ENCODE measurements at places on chromosomes 2 and 18.

DNA sequence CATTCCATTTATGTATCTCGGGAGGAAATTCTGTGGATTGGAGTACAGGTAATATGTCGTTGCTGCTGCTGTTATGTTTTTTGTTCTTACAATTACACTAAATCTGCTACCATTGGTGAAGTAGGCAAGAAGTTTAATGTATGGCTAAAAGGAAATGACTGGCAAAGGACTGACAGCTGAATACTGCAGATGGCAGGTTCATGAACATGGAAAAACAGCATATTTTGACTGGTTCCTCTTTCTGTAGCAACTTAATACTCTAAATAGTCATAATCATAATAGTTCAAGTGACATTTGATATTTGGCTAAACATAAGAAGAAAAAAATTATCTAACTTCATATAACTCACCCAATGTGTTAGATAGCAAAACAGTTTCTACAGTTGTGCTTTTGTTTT lies 84.5 kb upstream of the PGAP1 start:
- DNase-seq: no peak

DNA sequence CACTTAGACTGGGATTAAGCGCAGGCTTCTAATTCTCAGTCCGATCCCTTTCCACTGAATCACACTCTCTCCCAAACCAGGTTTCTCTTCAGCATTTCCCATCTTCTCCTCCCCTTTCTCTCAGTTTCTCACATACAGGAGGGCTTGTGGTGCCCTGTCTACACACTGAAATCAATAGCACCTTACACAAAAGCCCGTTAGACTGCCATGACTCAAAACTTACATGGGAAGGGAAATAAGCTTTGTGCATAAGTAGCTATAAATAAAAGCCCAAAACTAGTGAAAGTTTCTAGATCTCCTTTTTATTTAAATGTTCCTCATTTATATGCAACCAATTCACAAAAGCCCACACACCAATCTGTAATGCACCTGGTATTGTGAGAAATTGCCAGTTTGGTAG lies 318.4 kb downstream of the TXNL1 start:
- no peak for DNase-seq

GRCh38 chr2:206512999-206513398 lies 69.7 kb downstream of the ADAM23 start:
- no peak for DNase-seq

- DNase-seq: peak; percentile 31
Measured at GRCh38 chr18:499776-500631, 497 bp downstream of the COLEC12 start.

DNA sequence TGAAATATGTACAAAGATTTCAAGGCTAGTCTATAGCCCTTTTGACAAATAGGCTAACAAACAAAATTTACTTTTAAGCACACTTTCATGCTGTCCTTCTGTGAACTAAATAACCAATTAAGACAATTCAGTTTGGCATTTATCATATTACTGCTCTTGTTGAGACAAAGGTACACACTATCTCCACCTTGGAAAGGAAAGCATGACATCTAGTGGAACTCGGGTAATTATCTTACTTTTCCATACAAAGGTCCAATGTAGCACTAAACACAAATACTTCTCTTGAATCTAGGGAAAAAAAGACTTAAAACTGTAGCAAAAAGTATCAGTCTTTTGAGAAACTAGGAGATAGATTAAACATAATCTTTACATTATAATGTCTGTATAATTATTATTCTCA lies 125.0 kb upstream of the CD226 start:
- peak; percentile 33 for DNase-seq

DNA sequence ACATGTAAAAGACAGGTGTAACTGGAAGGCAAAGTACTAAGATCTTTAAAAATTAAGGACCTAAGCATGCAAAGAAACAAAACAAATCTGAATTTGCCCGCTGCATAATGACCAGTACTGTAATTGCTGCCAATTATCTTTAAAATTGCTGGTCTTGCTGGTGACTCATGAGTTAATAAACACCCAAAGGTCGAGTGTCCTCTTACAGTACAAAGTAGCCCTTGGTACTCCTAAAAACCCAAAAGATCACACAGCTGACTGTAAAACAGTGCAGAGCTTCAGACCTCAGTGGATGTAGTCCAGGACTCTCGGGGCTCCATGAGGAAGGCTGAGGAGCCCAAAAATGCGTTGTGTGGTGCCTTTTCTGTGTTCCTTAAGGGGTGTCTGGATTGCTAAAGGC lies 308.7 kb downstream of the CNTNAP5 start:
- no peak for DNase-seq

DNA sequence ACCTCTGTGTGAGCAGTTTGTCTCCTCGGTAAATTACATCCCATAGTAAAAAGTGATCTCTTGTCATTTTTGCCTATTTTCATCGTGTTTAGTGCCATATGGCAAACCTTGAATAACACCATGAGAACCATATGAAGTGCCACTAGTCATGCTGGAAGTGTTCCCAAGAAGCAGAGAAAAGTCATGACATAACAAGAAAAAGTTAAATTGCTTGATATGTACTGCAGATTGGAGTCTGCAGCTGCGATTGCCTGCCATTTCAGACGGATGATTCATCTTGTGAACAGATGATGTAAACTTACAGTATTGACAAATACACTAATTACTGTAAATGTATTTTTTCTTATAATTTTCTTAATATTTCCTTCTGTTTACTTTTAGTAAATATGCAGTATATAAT lies 846.7 kb downstream of the BCL11A start:
- DNase-seq: no peak

- DNase-seq: no peak
Measured at GRCh38 chr18:33239298-33239697, 201.2 kb downstream of the CCDC178 start.

DNA sequence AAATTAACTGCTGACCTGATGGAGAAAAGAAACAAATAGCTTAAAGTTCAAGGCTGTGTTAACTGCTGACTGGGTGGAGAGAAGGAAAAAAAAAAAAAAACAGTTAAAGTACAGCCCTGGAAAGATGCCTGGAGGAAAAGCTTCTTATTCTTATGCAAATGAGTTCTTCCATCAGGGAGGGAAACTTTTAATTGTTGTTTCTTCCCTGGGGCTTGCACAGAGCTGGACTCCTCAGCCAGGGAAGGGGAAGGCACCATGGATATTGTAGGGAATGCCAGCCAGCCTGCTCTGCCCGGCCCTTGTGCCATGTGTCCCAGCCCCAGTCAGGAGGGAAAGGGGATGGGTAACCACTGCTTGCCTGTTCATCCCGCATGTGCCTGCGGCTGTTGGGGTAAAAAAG lies 833.1 kb upstream of the CRIM1 start:
- no peak for DNase-seq

- DNase-seq: peak; percentile 74
Measured at GRCh38 chr2:213627054-213627710, 342.9 kb downstream of the SPAG16 start.

- DNase-seq: peak; percentile 51
Measured at GRCh38 chr2:47299555-47299954, 103.4 kb upstream of the MSH2 start.

GRCh38 chr18:34760444-34760843 lies 50.3 kb downstream of the DTNA start:
- no peak for DNase-seq

- no peak for DNase-seq
Measured at GRCh38 chr2:144086965-144087364, 433.0 kb downstream of the ZEB2 start.

GRCh38 chr2:222955008-222955407 lies 94.2 kb downstream of the ACSL3 start:
- no peak for DNase-seq

DNA sequence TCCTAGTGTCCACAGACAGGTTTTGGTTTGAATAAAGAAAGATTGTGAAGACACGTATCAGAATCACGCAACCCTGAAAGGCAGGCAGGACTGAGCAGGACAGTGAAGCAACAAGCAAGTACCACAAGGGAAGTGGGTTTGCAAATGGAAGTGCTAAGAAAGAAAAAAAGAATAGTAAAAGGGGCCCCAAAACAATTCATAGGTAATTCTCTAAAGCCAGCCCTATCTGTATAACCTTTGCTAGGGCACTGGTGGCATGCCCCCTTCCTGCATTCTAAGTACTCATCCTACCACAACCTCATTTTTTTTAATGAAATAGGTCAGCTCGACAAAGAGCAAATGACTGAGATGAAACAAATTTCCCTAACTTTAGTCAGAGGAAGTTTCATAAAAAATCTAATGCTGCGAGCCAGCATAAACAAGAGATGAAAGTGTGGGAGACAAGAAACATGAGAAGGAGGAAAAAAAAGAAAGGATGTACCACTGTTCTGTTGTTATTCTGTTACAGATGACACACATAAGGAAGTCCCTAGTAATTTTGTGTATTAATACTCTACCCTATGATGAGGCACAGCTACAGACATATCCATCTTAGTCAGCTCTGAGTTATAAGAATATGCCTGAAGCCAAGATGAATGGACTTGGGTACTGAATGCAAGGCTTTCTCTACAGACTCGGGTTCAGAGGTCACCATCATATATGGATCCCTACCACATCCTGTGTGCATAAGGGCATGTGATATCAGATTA lies 32.2 kb downstream of the IKZF2 start:
- no peak for DNase-seq

- DNase-seq: peak; percentile 40
Measured at GRCh38 chr2:61993422-61994024, 88.0 kb downstream of the COMMD1 start.

DNA sequence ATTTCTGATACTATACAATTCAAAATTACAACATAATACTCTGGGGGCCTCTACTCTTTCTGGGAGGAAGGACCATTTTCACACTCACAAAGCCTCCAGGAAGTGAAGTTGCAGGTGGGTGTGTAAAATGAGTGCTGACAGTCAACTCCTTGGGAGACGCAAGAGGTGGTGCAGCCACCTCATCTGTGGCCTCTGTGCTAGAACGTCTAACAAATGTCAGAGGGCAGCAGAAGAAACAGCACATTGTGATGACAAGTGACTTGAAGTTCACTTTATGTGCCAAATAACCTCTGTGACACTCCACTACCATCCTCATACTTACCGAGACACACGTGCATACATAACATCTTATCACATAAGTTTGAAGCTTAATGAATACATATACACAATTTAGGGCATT lies 10.2 kb downstream of the RNF103 start:
- no peak for DNase-seq

GRCh38 chr2:76517574-76517909 lies 806.8 kb upstream of the GCFC2 start:
- no peak for DNase-seq

DNA sequence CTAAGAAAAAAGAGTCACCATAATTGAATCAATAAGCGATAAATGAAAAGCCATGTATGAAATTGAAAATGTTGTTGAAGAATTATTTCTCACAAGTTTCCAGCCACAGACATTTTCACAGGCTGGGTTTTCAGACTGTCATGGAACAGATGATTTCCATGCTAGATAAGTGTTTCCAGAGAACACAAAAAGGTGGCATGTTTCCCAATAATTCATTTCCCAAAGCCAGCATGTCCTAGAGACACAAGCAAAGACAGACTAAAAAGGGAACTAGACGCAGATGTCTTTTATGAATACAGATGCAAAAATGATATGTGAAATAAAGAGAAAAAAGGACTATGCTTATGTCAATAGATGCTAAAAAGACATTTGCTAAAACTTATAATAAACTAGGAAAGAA lies 255.1 kb downstream of the EIPR1 start:
- DNase-seq: no peak

DNA sequence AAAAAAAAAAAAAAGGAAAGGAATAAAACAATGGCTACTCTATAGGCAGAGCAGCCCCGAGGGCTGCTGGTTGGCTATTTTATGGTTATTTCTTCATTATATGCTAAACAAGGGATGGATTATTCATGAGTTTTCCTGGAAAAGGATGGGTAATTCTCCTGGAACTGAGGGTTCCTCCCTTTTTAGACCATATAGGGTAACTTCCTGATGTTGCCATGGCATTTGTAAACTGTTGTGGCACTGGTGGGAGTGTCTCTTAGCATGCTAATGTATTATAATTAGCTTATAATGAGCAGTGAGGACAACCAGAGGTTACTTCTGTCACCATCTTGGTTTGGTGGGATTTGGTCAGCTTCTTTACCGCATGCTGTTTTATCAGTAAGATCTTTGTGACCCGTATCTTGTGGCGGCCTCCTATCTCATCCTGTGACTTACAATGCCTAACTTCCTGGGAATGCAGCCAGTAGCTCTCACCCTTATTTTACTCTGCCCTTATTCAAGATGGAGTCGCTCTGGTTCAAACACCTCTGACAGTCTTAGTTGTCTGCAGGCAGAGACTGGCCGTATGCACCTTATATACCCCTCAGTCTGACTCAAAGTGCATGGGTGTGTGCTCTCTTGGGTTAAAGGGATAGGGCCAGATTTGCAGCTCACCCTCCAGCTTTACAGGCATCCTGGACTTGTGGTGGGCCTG lies 57.7 kb downstream of the HAUS1 start:
- no peak for DNase-seq

- DNase-seq: no peak
Measured at GRCh38 chr2:72427022-72427861, 279.6 kb upstream of the CYP26B1 start.

- no peak for DNase-seq
Measured at GRCh38 chr2:12507295-12507694, 209.4 kb upstream of the TRIB2 start.

GRCh38 chr2:46117379-46117778 lies 179.8 kb upstream of the EPAS1 start:
- DNase-seq: no peak

- DNase-seq: no peak
Measured at GRCh38 chr2:171389780-171390179, 44.0 kb downstream of the METTL8 start.

GRCh38 chr2:102025016-102025501 lies 33.3 kb downstream of the IL1R2 start:
- DNase-seq: no peak

GRCh38 chr2:218180467-218181114 lies 13.8 kb upstream of the CXCR1 start:
- DNase-seq: peak; percentile 85

- no peak for DNase-seq
Measured at GRCh38 chr18:46275370-46275769, 171.2 kb downstream of the HAUS1 start.

- peak; percentile 8 for DNase-seq
Measured at GRCh38 chr2:240775905-240776304, 44.1 kb downstream of the KIF1A start.

DNA sequence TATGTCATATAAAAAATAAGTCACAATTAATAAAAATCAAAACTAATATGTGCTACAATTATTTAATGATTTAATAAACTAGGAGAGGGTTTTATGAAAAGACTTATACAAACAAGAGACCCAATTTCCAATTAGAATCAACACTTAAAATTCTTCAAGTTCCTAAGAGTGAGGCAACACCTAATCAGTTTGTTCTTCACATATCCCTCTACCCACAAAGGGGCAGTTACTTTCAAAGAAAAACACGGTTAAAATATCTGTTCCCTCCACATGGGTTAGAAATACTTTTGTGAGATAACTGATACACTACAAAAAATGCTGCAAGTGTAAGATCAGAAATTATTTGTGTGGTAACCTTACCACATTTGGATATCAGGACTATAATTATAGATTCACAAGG lies 357.0 kb downstream of the ERBB4 start:
- no peak for DNase-seq

GRCh38 chr2:68845043-68845442 lies 26.2 kb downstream of the BMP10 start:
- DNase-seq: no peak
